Stimulated activated CD4-positive, alpha-beta T cell treated with anti-CD3 and anti-CD28 coated beads, Interleukin-1b, Interleukin-23, amount 100 ng/mL, for 1 hour (primary cell): ENCODE measurements at places on chromosomes 16 and 17.

DNA sequence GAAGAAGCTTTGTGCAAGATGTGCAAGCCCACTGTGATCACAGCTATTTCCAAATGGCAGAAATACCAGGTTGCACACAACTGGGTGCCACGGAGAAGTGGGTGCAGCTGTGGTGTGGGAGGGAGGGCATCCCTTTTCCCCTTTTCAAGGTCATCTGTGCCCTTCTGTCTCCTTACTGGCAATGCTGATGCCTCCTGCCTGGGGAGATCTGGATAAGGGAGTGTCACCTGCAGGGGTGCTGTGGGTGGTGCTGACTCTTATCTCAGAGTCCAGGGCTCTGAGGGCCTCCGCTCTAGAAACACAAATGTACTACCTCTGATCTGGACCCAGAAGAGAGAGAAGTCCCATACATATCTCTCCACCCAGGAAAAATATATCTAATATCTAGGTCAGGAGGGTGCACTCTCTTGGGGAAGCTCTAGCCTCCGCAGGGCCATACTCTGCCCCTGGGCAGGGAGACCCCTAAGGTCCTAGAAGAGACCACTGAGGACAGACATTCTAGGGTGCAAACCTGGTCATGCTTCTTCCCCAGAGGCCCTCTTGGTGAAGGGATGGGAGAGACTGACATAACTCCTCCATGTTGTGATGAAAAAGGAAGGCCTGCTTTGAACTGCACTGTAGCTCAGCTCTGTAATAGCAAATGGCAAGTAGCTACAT is 18.5 kb downstream of the NPRL3 start:
- no peak for DNase-seq

GRCh38 chr17:77948690-77949114 is 9.8 kb upstream of the TNRC6C start:
- no peak for DNase-seq

GRCh38 chr17:28846231-28846630 is 3.6 kb upstream of the FAM222B start:
- DNase-seq: no peak

DNA sequence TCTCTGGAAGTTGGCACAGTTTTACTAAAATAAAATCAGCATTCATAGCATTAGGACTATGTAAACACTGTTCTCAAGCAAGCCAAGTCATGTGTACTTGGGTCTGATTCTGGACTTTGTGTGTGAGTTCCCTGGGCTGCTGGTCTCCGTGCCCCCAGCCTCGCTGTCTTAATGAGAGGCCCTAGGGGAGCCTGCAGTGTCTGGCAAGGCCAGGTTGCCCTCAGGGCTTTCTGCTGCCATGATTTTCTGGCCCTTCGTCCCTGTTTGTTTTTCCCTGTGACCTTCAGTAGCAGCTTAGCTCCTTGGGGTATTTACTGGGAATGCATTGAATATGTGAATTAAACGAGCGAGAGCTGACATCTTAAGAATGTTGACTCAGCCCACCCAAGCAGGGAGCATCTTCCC is 161.8 kb downstream of the RPTOR start:
- DNase-seq: no peak

GRCh38 chr16:68298907-68299561 is 11.7 kb downstream of the SLC7A6OS start:
- no peak for DNase-seq
